ENCODE measurements at places on chromosomes 4 and X.
A peak's percentile ranks its signal among the peaks of the same experiment; 100 is the strongest.

DNA sequence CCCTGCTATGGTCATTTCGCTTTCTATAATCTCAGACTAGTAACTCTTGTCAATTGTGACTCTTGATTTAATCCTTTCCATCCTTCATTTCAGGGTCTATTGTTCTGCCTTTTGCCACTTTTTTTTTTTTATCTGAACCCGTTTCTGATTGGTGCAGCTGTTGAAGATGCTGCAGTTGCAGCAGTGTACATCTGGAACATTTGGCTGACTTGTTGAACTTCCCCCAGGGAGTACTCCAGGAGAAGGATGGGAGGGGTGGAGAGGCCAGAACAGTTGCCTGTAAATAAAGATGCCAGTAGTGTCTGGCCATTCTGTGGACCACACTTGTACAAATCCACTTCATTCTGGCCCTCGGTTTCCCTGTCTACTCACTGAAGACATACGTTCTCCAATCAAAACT lies 1.0 kb upstream of the EDA start:
- DNase-seq = no peak

DNA sequence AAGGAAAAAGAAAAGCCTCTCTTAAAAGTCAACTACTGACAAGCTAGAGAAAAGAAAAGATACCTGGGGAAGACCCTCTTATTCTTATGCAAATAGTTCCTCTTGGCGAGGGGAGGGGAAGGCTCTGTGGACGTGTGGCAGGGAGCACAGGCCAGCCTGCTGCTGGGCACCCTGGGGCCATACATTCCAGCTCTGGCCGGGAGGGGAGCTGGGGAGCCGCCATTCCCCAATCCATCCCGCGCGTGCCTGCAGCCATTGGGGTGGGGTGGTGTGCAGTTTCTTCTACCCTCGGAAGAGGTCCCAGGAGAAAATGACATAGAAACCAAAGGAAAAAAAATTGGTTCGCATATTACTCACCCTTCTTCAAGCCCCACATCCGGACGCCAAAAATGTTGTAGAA lies 1496.4 kb downstream of the RPA4 start:
- DNase-seq = no peak

DNA sequence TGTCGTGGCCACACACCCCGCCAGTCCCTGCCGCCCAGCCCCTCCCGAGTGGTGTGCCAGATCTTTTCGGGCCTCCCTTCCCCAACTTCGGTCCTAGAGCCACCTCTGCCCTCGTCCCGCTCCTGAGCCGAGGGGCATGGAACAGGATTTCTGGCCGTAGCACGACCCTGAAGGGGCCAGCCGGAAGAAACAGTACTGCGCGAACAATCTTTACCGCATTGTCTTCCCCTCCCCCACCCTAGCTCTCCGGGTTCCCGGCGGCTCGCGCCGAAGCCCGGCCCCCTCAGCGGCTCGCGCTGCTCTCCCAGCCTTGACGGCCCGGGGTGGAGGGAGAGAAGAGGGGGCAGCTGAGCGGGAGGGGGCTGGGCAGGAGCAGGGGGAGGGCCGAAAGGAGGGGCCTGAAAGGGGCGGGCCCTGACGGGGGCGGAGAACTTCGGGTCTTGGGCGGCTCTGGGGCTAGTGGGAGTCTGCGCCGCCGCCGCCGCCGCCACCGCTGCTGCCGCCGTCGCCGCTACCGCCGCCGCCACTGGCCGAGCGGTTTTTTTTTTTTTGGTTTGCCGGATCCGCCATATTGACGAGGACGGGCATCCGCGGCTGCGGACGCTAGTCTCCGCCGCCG lies at the start of gene USP9X:
TSS of gene USP9X (plus strand) at position 553 of the 619 bp plus-strand sequence. CDS start 38,184 bp downstream, outside the sequence.
- peak; percentile 91 for DNase-seq

GRCh38 chr4:86508436-86508835 lies 85.7 kb upstream of the PTPN13 start:
- peak; percentile 14 for DNase-seq

DNA sequence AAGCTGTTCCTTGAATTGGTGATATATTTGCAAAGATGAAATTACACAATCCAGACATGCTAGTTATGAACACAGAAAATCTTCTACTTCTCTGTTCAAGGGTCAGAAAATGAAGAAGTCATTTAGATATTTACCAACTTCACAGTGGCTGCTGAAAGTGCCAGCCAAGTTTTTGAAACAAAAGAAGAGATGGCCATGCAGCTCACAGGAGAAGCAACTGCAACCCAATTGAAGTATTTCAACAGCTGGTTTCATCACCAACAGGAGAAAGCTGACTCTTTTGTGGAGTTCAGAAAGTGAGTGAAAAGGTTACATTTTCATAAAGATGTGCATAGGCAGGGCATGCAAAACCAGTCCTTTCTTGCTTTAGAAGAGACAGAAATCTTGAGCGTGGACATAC lies 70.1 kb upstream of the LSM6 start:
- peak; percentile 4 for DNase-seq

GRCh38 chr4:169202878-169203277 lies 67.9 kb downstream of the SH3RF1 start:
- DNase-seq = no peak

GRCh38 chrX:46446727-46447378 lies 98.4 kb downstream of the ZNF674 start:
- DNase-seq = peak; percentile 89

- no peak for DNase-seq
Measured at GRCh38 chrX:84479086-84479485, 23.2 kb downstream of the HDX start.

DNA sequence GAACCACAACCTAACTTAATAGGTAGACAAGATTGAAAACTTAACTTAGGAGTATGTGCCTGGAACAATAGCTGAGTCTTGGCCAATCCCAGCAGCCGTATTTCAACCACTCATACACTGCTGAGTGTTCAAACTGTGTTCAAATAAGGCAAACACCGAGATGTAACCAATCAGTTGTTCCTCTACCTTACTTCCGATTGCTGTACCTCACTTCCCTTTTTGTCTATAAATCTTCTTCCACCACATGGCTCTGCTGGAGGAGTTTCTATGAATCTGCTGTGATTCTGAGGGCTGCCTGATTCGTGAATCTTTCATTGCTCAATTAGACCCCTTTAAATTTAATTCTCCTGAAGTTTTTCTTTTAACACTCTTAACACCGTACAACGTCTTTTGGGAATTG lies 108.0 kb downstream of the ANAPC4 start:
- DNase-seq = no peak

DNA sequence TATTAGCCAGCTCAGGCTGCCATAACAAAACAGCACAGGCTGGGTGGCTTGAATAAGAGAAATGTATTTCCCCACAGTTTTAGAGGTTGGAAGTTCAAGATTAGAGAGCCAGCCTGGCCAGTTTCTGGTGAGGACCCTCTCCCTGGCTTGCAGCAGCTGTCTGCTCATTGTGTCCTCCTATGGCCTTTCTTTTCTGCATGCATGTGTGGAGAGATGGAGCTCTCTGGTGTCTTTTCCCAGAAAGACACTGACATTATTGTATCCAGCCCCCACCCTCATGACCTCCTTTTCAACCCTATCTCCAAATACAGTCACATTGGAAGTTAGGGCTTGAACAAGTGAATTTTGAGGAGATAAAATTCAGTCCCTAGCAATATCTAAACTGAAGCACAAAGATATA lies 263.8 kb upstream of the PABPC4L start:
- no peak for DNase-seq

GRCh38 chr4:1418494-1419285 lies 12.4 kb upstream of the NKX1-1 start:
- DNase-seq = no peak

DNA sequence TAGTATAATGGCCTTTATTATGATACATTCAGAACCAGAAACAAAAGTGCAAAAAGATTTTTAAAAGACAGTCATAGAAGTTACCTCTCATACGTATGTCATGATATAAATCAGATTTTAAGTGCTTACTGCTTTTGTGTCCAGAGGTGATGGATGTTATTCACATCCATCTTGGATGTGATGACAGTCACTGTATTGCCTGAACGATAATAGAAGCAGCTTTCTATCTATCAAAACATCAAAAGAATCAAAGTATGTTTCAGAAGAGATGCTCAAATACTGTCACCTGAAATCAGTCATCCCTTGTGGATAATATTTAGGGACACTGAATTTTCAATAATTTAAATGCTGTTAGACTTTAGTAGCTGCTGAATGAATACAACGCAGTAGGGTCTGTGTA lies 26.8 kb upstream of the IL21 start:
- DNase-seq = no peak

- no peak for DNase-seq
Measured at GRCh38 chrX:39247536-39247935, 446.3 kb downstream of the MID1IP1 start.

DNA sequence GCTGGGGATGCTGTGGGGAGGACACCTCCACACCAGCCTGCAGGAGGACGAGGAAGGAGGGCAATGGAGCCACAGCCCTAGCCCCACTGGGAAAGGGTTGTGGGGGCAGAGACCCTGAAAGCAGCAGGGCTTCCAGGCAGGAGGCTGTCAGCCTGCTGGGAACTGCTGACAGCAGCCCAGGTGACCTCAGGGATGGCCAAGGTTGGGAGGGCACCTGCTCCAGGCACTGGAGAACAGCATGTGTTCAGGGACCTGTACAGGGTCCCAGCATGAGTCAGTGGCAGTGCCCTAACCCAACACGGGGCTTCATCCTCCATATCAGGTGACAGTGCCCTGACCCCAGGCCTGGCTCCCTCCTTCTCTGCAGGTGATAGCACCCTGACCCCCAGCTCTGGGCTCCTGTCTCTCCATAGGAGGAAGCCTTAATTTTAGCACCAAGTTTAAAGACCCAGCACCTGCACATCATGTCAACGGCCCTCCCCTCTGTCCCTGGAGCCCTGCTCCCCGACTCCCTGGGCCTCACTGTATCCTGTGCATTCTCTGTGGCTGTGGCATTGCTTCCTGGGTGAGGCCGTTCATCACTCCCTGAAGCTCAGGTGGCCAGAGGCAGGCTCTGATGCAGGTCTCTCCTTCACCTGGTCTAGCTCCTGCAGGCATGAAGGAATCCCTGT lies 66.3 kb downstream of the CRMP1 start:
- DNase-seq = no peak

GRCh38 chr4:149841686-149842085 lies 26.0 kb upstream of the IQCM start:
- DNase-seq = no peak

DNA sequence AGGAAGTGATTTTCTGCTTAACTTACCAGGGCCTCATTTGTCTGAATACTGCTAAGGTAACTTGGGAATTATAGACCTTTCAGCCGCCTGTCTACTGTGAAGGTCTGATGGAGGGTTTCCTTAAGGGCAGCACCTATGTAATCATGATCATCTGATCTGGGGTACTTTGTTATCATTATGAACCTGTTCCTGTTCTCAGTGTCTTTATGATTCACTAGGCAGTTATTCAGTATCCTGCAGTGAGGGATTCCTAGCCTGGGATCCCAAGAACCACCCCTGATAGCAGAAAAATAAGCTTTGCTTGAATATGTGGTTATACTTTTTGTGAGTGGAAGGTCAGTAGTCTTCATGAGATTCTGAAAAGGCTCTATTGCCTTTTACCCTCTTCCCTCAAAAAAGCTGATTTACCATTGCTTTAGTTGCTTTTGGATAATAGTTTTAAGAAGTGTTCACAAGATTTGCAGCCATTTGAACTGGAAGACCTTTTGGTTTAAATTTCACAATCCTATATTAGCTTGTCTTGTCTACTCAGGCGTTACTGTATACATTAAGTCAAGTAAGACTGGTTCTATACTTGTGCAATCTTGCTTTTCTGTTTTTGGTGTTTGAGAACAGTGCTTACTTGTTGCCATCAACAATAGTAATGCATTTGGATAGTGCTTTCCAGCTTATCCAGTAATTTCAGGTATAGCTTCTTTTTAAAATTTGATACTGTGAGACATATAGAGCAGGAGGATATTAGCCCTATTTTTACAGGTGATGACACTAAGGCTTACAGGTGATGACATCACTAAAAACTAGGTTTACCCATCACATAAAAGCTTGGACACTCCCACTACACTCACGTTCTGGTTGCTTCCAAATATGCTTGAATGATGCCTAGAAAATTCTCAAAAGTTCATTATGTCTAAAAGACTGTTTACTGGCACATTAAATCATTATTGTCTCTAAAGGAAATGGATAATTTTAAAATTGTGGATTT lies 60.0 kb downstream of the FHIP1A start:
- no peak for DNase-seq

DNA sequence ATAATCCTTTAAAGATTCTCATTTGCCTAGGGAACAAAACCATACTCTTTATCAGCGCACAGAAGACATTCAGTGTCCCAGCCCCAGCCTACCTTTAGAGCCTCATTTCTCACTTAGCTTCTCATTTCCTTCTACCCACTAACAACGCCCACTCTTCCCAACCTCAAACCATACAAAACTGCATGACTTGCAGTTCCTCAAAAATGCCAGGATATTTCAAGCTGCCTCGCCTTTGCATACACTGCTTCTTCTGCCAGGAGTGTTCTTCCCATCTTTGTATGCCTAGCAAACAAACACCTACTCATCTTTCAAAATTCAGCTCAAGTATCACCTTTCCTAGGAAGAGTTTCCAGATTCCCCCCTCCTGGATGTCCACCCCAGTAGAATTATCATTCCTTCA lies 129.9 kb upstream of the ADGRL3 start:
- DNase-seq = no peak

DNA sequence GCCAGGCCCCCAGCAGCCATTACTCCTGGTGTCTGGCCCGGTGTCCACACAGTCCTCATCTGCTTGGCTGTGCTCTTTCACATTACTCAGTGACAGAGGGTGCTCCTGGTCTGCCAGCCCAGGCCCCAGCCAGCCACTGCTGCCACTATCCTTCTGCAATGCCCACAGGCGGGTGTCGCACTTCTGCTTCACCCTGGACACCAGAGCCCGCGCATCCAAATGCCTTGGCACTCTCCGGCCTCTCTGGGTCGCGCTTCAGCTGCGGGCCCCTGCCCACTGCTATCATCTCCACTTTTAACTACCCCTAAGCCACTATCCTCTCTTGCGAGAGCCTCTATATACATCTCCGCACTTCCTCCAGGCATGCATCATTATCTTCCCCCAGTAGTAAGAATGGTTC lies 76.4 kb upstream of the UCP1 start:
- DNase-seq = no peak

- DNase-seq = no peak
Measured at GRCh38 chrX:6644411-6644810, 109.5 kb upstream of the VCX3A start.

GRCh38 chrX:23782455-23782854 lies 518 bp upstream of the SAT1 start:
- DNase-seq = no peak

DNA sequence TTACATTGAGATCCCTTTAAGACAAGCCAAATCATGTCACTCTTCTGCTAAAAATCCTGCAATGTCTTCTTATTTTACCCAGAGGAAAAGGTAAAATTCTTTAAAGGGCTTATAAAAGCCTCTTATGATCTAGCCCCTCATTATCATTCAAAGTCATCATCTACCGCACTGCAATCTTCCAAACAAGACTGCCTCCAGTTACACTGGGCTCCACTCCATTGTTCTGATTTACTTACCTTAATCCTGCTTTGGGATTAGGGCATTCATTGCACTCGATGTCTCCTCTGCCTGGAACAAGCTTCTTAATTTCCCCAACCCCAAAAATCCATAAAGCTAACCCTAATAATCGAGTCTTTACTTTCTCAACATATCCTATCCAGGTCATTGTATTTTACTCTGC lies 269.1 kb downstream of the PCDH18 start:
- no peak for DNase-seq

- no peak for DNase-seq
Measured at GRCh38 chrX:124814106-124814505, 467.7 kb downstream of the SH2D1A start.

GRCh38 chr4:26753617-26754016 lies 107.0 kb upstream of the STIM2 start:
- no peak for DNase-seq

GRCh38 chr4:52199574-52200338 lies 148.7 kb downstream of the SPATA18 start:
- DNase-seq = no peak

- no peak for DNase-seq
Measured at GRCh38 chr4:77493120-77493752, 112.4 kb upstream of the CXCL13 start.
